ENCODE measurements at places on chromosomes 13 and 19.

DNA sequence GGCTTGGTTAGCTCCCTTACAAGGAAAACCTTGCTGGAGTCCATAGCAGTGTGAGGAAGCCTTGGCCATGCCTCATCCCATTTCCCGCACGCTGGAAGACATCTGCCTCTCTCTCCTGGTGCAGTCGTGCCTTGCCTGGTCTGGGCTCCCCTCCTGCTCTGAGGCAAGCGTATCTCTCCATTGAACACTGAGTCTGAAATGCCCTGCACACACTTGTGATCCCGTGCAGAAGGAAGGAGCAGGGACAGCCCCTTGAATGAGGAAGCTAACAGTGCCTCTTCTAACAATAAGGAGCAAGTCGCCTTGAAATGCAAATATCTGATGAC is 407 bp upstream of the ZNF440 start:
- no peak overlapping the region for H3K27ac ChIP-seq
- DNase-seq = no peak
- H3K36me3 ChIP-seq = no peaks in the 10 kb centered on the region
- H3K4me1 ChIP-seq = peaks cover 5% of the 10 kb centered on the region
- H3K4me3 ChIP-seq = peak overlapping the region; percentile 1

DNA sequence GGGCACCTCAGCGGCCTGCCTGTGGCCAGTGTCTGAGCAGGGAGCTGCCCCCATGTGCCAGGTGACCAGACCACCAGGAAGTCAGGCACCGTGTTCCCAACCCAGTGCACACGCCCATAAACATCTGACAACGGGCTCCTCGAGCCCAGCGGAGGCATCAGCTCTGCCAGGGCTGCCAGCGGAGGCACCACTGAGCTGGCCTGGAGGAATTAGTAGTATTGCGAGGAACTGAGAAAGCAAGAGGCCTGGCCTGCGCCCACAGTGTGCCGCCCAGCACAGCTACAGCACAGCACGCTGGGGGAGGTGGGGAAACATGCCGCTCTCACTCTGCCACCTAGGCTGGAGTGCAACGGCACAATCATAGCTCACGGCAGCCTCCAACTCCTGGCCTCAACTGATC is 44.6 kb downstream of the ANKRD27 start:
- DNase-seq = no peak
- no peaks in the 10 kb centered on the region for H3K27me3 ChIP-seq
- no peaks in the 10 kb centered on the region for H3K4me1 ChIP-seq
- H3K27ac ChIP-seq = no peak overlapping the region
- no peak overlapping the region for H3K4me3 ChIP-seq

- H3K4me1 ChIP-seq = peaks cover 3% of the 10 kb centered on the region
- no peaks in the 10 kb centered on the region for H3K27me3 ChIP-seq
- H3K4me3 ChIP-seq = no peak overlapping the region
- no peak for DNase-seq
- H3K27ac ChIP-seq = no peak overlapping the region
- no peaks in the 10 kb centered on the region for H3K36me3 ChIP-seq
Measured at GRCh38 chr13:68895696-68896095, 1211.9 kb upstream of the ATXN8OS start.

DNA sequence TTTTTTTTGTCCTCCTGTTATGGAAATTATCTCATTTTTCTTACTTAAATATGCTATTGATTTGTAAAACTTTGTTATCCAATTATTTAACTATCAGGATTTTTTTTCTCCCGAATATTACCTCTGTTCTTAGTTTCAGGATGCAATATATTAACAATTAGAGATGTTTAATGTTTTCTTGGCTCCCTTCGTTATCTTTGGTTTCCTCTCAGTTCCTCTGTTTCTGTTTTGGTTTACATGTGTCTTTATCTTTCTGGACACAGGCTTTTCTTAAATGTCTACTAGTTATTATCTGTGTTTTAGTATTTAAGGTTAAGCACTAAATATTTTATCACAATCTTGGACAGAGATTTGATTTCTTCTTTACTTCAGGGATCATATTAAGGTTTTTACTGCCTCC is 462.2 kb upstream of the SLC10A2 start:
- H3K36me3 ChIP-seq = no peaks in the 10 kb centered on the region
- H3K4me3 ChIP-seq = no peak overlapping the region
- no peak for DNase-seq
- H3K27ac ChIP-seq = no peak overlapping the region
- no peaks in the 10 kb centered on the region for H3K4me1 ChIP-seq

GRCh38 chr19:30297969-30298368 is 74.2 kb upstream of the ZNF536 start:
- H3K36me3 ChIP-seq = no peaks in the 10 kb centered on the region
- no peaks in the 10 kb centered on the region for H3K4me1 ChIP-seq
- DNase-seq = no peak

DNA sequence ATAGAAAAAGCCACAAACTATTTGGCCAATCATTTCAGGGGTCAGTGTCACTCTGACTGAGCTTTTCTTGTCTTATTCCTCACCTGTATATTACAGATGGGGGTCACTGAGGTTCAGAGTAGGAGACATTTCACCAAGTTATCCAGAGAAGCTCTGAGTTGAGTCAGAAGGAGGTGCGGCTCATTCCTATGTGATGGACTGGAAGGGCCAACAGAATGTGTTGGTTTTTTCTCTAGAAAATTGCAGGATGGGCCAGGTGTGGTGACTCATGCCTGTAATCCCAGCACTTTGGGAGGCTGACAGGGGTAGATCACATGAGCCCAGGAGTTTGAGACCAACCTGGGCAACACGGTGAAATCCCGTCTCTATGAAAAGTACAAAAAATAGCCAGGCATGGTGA is 24.5 kb upstream of the ZNF83 start:
- H3K4me3 ChIP-seq = no peak overlapping the region
- H3K27me3 ChIP-seq = no peaks in the 10 kb centered on the region
- H3K27ac ChIP-seq = no peak overlapping the region
- H3K4me1 ChIP-seq = peaks cover 4% of the 10 kb centered on the region
- DNase-seq = no peak

GRCh38 chr19:54523403-54523802 is 20.8 kb downstream of the LAIR2 start:
- H3K4me1 ChIP-seq = no peaks in the 10 kb centered on the region
- DNase-seq = no peak

- DNase-seq = no peak
- H3K36me3 ChIP-seq = no peaks in the 10 kb centered on the region
- peaks cover 13% of the 10 kb centered on the region for H3K4me1 ChIP-seq
- no peak overlapping the region for H3K4me3 ChIP-seq
- H3K27ac ChIP-seq = no peak overlapping the region
Measured at GRCh38 chr19:42421591-42422031, 5.6 kb downstream of the LIPE start.

DNA sequence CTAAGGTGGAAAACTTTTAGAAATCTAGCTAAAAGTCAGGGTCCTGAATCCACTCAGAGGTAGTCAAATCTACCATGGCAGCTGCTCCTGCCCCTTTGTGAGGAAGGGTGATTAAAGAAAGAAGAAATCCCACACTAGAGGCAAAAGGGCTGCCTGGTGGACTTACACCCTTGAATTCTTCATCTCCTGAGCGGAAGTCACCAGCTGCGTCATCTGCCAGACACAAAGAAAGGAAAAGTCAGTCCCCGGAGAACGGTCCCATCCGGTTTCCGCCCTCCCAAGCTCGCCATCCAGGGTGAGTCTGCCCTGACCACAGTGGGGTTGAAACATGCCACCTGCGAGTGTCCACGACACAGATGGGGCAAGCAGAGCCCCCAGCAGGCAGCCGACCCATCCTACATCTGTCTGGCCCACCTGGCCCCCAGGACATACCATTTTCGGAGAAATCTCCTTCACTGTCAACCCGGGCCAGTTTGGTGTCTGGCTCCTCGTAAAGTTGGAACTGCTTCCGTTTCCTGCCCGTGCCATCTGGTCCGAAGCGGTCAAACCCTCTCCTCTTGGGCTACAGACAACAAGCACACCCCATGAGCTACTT is 7.7 kb downstream of the AKAP8 start:
- H3K4me1 ChIP-seq = no peaks in the 10 kb centered on the region
- no peak for DNase-seq
- no peaks in the 10 kb centered on the region for H3K27me3 ChIP-seq
- H3K27ac ChIP-seq = no peak overlapping the region
- H3K36me3 ChIP-seq = peaks cover 63% of the 10 kb centered on the region

GRCh38 chr19:13094771-13095392 is 7.8 kb downstream of the LYL1 start:
- no peak for DNase-seq
- no peaks in the 10 kb centered on the region for H3K4me1 ChIP-seq
- H3K27me3 ChIP-seq = peaks cover 71% of the 10 kb centered on the region
- H3K27ac ChIP-seq = no peak overlapping the region
- no peaks in the 10 kb centered on the region for H3K36me3 ChIP-seq

DNA sequence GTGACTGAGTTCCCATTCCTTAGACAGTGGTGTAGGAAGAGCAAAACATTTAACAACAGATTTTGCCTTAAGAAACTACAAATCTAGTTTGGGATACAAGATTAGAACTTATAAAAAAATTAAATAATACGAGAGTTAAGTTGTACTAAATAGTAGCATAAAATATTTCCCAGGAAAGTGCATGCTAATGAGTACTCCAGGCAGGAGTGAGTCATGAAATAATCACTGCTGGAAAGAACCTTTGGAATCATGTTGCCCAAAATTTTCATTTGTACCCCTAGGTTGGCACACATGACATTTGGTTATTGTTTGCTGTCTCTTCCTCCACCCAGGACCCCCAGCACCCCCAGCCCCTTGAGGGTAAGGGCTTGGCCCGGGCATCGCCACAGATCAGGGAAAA is 26.3 kb upstream of the KL start:
- H3K36me3 ChIP-seq = no peaks in the 10 kb centered on the region
- H3K4me3 ChIP-seq = no peak overlapping the region

- no peak for DNase-seq
- H3K4me1 ChIP-seq = peaks cover 4% of the 10 kb centered on the region
- H3K4me3 ChIP-seq = no peak overlapping the region
- H3K36me3 ChIP-seq = peaks cover 5% of the 10 kb centered on the region
- no peak overlapping the region for H3K27ac ChIP-seq
Measured at GRCh38 chr13:32390048-32390447, 37.9 kb downstream of the N4BP2L1 start.

DNA sequence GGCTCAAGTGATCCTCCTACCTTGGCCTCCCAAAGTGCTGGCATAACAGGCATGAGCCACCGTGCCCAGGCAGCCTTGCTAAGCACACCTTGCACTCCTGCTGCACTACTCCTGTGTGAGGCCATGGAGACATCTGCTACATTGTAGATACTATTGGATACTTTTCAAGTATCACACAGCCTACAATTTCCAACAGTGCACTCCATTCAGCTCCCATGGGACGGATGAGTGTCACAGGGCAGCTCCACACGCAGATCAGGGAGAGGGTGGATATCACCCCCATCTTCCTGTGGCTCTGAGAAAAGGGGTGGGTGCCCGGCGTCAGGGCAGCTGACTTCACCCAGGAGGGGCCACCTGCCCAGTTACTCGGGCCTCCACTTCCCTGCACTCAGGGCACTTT is 39.1 kb upstream of the CCNE1 start:
- H3K27ac ChIP-seq = no peak overlapping the region
- H3K4me3 ChIP-seq = no peak overlapping the region
- H3K36me3 ChIP-seq = no peaks in the 10 kb centered on the region
- DNase-seq = no peak
- H3K27me3 ChIP-seq = no peaks in the 10 kb centered on the region

DNA sequence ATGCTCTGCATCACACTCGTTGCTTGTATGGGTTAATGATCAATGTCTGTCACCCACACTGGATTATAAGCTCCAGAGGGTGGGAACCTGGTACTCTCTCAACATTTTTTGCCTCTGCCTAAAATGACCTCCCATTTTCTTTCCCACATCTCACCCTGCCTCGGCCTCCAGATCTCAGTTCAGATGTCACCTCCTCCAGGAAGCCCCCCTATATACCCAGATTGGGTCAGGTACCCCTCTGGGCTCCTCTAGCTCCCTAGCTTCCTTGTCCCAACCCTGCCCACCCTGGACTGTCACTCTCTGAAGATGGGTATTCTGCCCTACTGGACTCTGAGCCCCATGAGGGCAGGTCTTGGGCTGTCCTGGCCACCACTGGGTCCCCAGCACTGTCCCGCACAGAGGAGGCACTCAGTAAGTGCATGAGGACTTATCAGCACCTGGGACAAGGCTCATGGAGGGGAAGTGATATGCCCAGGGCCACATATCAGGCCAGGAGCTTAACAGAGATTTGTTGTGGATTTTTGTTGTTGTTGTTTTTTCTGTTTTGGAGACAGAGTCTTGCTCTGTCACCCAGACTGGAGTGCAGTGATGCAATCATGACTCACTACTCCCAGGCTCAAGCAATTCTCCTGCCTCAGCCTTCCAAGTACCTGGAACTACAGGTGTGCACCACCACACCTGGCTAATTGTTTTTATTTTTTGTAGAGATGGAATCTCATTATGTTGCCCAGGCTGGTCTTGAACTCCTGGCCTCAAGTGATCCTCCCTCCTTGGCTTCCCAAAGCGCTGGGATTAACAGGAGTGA is 23.8 kb downstream of the PRKD2 start:
- H3K4me3 ChIP-seq = no peak overlapping the region
- no peak for DNase-seq
- H3K27me3 ChIP-seq = no peaks in the 10 kb centered on the region
- H3K27ac ChIP-seq = no peak overlapping the region

- no peaks in the 10 kb centered on the region for H3K36me3 ChIP-seq
- H3K27me3 ChIP-seq = no peaks in the 10 kb centered on the region
- H3K4me1 ChIP-seq = no peaks in the 10 kb centered on the region
Measured at GRCh38 chr19:30851646-30852045, 479.5 kb downstream of the ZNF536 start.

DNA sequence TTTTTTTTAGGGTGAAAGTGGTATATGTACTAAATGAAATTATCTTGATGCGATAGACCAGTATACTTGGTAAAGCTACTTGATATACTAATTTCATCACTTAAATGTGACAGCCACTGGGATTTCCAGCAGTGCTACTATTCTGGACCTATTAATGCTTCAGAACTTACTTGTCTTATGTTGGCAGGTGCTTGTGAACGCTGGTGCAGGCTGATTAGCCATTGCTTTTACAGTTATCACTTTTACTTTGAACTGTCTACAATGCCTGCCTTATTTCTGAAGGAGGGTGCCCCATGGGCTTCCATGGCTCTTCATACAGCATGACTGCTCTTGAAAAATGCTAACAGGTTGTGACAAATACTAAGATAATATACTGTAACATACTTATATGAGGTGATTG is 294.7 kb downstream of the GPC6 start:
- no peak overlapping the region for H3K27ac ChIP-seq
- DNase-seq = no peak
- H3K27me3 ChIP-seq = no peaks in the 10 kb centered on the region

GRCh38 chr13:74134777-74135325 is 647 bp upstream of the KLF12 start:
- peak overlapping the region; percentile 100 for H3K4me3 ChIP-seq
- H3K27me3 ChIP-seq = no peaks in the 10 kb centered on the region
- peak; percentile 80 for DNase-seq

DNA sequence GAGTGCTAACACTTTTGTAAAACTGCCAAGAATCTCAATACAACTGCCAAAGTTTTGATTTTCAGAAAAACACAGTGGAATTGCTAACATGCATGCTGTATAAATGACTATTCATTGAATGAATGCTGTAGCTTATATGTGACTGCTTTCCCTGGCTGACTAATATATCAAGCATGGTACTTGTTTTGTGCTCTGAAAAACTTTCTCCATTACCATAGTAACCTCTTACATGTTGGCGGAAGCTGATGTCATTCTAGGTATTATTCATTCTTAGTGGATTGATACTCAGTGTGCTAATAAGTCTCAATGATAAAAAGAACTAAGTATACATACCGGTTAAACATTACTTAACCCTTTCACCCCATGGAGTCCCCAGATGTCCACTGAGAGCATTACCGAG is 166.1 kb upstream of the MYO16 start:
- no peaks in the 10 kb centered on the region for H3K36me3 ChIP-seq
- no peak for DNase-seq
- no peak overlapping the region for H3K27ac ChIP-seq
- no peaks in the 10 kb centered on the region for H3K4me1 ChIP-seq
